ENCODE measurements at places on chromosomes 1 and 21.
A peak's percentile ranks its signal among the peaks of the same experiment; 100 is the strongest.

DNA sequence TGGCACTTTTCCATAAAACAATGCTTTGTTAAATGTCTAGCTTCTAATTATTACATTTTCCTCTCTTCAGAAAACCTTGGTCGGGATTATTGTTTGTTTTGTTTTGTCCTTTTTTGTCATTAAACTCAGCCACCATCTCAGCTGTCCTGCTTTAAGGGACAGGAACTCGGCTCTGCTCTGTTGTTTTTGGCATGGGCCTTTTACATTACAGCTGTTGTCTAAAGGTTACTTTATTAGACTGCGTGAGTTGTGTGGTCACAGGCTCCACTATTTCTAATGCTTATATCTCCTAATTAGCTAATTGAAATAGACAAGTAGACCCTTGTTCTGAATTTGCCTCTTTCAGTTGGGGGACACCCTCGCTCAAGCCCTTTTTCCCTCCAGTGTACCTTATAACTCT lies 1.6 kb downstream of the PALMD start:
- no peak for DNase-seq

DNA sequence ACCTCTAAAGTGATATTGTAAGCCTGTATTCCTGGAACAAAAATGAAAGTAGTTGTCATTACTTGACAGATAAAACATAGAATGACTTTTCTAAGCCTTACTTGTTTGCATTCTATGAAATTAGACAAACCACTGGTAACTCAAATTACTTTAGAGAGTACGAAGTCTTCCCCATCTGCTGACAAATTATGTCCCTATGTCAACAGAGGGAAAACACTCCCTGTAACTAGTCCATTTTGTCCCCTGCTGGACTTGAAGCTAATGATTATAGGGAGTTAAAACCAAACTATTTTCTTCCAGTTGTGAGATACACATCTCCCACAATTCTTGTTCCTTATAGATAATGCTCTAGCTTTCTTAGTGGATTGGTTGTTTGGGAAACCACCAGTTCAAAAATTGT lies 39.6 kb downstream of the GREM2 start:
- no peak for DNase-seq

DNA sequence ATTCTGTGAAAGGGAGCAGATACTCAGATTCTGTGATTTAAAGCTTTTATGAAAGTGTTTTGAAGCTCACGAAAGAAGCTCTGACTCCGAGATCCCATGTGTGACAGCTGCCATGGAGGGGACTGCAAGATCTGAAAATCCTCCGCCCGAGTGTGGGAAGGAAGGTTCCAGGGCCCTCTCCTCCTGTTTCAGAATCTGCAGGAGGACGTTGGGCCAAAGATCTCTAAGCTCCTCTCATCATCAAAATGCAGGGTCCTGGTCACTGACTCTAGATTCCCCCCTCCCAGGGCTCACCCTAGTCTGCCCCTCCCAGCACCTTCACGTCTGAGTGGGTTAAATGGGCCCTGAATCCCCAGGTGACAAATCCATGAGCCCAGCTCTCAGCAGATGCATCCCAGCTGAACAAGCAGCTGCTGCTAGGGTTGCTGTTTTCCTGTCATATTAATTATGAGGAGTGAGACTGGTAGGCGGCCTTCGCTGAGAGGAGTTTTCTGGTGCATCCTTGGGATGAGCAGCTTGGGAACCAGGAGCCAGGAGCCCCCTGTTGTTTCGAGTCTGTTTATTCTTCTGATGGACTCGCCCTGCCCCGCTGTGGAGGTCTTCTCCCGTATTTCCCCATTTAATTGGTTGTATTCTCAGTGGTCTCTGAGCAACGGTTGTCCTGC lies 402.0 kb downstream of the MATN1 start:
- no peak for DNase-seq

GRCh38 chr1:203768256-203768655 lies 3.3 kb downstream of the LAX1 start:
- no peak for DNase-seq

GRCh38 chr1:225824533-225824941 lies 14.6 kb downstream of the EPHX1 start:
- no peak for DNase-seq

- no peak for DNase-seq
These were observed 4.6 kb downstream of the NTRK1 start for GRCh38 chr1:156865258-156865657.

DNA sequence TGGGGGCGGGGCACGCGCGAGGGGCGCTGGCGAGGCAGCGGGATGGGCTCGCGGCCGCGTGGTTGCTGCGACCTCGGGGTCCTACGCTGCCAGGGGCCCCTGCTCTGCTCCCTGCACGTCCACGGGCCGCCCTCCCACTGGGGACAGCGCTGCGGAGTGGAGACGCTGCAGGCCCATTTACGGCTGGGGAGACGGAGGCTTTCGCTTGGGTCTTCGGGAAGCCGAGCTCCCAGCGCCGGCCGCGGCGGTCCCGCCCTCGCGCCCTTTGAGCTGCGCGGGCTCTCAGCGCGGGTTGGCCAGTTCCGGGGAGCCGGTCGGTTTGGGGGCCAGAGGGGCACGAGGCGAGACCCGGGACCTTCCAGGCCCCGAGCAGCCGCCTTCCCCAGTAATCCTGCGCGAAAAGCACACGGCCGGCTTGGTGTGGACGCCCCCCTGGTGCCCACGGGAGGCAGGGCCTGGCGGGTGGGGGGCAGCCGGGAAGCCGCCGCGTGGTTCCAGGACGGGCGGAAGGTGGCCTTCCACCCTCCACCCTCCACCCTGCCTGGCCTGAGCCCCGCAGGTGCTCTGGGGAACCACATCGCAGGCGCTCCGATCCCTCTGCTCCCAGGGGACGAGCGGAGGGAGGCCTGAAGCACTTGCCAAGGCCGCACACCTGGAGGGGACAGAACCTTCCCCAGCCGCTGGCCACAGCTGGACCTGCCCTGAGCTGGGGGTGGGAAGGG lies 570 bp upstream of the PEX10 start:
- no peak for DNase-seq

DNA sequence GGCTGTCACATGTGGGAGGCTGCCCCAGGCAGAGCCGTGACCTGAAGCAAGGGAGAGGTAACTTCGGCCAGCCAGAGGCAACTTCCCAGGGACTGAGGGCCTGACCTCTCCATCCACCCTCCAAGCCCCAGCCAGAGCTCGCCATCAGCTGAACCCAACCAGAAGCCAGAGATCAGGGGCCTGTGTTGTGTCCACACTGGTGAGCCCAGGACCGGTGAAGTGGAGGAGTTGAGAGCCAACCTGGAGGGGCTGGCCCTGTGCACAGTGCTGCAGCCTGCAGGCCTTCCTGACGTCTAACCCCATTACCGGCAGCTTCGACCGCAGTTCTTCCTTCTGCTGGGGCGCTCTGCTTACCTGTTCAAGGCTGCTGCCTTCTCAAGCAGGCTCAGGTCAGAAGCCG lies 19.6 kb upstream of the PDE9A start:
- no peak for DNase-seq

- DNase-seq: no peak
These were observed 2.4 kb downstream of the JMJD4 start for GRCh38 chr1:227732586-227733308.

DNA sequence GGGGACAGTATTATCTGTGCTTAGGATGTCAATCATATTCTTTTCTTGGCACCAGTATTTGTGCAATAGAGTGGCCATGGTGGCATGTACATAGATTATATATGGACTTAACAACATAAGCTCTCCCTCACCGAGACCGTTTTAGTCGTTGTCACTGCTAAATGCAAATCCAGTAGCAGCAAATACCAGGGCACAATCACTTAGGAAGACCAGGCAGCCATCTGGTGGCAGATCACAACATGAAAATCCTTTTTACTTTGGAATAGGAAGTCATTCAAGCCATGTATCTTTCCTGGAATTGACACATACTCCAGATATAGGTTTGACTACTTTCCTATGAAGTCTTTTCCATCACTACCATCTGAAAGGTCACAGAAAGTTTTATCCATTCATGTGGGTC lies 53.2 kb upstream of the C1orf87 start:
- no peak for DNase-seq

- no peak for DNase-seq
These were observed 292.7 kb downstream of the SDCCAG8 start for GRCh38 chr1:243548516-243548915.

GRCh38 chr1:86798608-86799291 lies 94.4 kb downstream of the SH3GLB1 start:
- DNase-seq: no peak

- DNase-seq: no peak
These were observed 76.2 kb downstream of the NFIA start for GRCh38 chr1:61158591-61158990.

DNA sequence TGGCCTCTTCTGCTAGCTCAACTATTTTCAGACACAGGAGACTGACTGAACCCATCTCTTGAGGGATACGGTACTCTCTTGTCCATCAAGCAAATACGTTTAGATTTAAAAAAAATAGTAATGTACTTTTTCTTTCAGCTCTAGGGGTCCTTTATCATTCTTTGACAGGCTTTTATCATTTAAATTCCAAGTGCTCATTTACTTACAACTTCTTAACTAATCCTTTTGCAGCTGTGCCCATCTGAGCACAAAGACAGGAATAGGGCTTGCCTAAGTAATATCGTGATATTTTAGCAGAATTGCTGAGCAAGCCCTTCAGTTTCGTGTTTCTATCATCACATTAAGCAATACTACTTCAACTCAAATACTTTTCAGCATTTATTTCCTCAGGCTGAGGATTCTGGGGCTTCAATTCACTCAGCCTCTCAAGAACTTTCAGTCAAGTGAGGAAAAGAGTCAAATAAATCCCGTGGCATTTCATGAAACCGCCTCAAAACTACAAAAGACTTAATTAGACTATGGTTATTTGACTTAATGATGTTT lies 317.6 kb downstream of the BACH1 start:
- no peak for DNase-seq

- DNase-seq: peak; percentile 95
These were observed at the start of gene IVNS1ABP for GRCh38 chr1:185317034-185317885. Gene IVNS1ABP, minus strand, starts transcription at chr1:185317243. Its CDS starts 7,750 bp downstream, at chr1:185309493.

GRCh38 chr1:186806477-186806876 lies 22.3 kb upstream of the PLA2G4A start:
- DNase-seq: no peak

DNA sequence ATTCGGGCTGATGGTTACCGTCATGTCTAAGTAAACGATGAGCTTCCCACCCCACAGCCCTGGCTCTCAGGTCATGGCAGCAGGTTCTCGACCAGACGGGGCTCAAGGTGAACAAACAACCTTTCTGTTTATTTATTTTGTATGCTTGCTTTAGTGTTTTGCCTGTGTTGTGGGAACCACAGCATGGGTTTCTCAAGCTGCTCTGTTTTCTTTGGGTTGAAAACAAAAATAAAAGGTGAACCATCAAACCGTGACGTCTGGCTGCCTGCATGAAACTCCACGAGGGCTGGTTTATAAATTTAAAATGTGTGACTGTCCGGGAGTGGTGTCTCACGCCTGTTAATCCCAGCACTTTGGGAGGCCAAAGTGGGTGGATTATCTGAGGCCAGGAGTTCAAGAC lies 28.0 kb downstream of the TMEM51 start:
- no peak for DNase-seq

GRCh38 chr1:179177182-179177581 lies 52.3 kb downstream of the ABL2 start:
- no peak for DNase-seq

GRCh38 chr1:14173598-14173997 lies 424.9 kb upstream of the KAZN start:
- no peak for DNase-seq

GRCh38 chr1:201551877-201552731 lies 13.2 kb downstream of the NAV1 start:
- DNase-seq: no peak
